ENCODE measurements at places on chromosomes 11 and 22.

DNA sequence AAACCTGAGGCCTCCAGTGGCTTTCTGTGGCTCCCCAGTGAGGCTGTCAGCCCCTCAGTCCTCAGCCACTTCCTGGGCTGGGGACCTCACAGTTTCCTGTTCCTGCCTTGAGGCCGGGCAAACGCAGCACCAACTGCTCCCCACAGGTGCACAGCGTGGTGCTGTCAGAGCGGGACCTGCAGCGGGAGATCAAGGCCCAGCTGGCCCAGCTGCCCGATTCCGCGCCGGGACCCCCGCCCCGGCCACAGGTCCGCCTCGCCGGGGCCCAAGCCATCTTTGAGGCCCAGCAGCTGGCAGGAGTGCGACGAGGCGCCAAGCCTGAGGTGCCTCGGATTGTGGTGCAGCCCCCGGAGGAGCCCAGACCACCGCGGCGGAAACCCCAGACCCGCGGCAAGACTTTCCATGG lies 5.4 kb downstream of the TBC1D10C start:
- DNase-seq: peak; percentile 67

DNA sequence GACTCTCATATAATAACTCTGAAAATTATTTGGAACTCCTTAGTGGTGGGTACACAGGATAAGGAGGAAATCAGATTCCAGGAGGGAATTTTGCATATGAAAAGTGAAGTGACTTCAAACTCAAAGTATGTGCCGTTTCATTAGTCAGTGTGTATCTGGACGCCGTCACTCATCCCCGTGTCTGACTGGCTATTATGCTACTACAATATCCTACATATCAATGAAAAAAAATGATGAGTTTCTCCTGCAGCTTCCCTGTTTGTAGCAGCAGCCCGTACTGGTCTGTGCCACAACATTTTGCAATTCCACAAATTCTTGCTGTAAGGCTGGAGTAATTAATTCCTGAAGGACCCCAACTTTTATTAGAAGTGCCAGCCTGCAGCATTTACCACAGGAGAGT lies 16.5 kb downstream of the WT1 start:
- DNase-seq: no peak

GRCh38 chr11:86889001-86889341 lies 66.2 kb downstream of the FZD4 start:
- DNase-seq: no peak

DNA sequence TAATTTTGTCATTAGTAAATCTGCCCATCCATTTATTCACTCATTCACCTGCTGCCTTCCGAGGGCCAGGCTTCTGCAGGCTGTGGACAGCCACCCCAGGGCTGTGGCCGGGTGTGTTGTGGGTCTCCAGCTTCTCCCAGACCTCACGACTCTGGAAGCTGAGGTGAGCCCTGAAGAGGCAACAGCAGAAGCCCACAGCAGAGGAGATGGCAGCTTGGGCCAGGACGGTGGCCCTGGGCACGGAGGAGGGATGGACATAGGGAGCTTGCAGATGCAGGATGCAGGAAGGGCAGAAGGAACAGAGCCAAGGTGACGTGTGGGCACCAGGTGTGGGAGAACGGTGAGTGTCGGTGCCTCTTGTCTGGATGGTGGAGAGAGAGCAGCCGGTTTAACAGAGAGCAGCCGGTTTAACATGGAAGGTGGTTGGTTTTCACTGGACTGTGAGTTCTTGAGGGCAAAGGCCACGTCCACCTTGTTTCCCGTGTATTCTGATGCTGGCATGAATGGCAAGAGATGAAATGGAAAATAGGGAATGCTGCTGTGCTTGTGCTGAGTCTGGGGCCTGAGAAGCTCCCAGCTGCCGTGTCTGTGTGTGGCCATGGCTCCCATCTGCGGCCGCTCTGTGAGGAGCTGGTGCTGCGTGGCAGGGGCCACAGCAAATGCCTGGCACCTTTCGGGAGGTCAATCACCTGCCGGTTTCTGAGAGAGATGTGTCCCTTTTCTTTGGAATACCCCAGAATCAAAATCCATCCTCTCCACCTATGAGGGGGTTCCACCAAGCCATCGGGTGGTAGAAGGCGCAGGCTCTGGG lies 669.9 kb downstream of the BRD1 start:
- no peak for DNase-seq

DNA sequence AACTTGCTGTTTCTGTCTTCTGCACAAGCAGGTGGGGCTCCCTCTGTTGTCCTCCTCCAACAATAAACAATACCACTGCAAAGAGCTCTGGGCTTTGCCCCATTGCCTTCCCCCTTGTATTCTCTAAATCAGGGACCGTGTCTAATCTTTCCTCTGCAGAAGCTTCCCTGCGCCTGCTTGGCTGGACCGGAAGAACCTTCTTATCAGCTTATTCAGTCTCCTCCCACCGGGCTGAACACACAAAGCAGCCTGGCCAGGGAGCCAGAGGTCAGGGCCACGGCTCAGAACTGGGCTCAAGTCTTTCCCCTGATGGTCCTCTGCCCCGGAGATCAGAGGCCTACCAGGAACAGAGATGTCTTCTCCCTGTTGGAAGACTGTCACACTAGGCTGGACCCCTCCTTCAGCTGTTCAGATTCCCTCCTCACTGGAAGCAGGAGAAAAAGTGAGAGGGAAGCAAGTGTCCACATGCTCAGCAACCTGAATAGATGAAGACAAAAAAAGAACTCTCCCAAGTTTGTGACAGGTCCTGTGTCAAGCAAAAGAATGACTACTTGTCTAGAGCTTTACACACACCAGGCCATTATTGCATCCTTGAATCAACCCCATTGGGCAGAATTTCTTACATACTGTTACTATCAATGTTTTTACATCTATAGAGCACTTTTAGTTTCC lies 63.7 kb downstream of the RAB30 start:
- DNase-seq: no peak

DNA sequence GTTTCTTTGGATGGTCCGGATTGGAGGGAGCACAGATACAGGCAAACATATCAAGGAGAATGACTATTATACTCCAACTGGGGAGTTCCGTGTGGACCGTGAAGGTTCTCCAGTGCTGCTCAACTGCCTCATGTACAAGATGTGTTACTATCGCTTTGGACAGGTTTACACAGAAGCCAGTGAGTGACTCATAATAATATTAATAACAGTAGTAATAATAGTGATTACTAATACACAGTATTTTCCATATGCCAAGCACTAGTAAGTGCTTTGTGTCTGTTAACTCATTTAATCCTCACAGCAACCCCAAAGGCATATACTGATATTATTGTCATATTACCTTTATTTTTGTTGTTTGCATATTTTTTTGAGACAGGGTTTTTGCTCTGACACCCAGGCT lies 6.6 kb upstream of the CHEK1 start:
- DNase-seq: no peak

DNA sequence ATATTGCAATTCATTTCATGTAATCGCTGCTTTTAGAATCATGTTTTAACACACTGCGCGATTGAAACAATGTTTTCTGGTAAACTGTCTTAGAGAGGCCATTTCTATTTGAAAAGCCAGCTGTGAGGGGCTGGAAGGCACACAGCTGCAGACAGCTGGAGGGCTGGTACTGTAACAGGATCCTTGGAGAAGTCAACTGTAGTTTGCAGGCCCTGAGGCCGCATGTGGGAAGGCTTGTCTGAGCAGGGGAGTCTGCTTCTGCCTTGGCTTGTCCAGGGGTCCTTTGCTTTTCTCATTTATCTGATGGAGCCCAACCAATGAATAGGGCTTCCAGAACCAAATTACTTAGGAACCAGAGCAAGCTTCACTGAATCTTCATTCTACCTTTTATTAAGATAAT lies 313.5 kb downstream of the BLID start:
- no peak for DNase-seq

GRCh38 chr22:27474711-27475547 lies 326.6 kb downstream of the MN1 start:
- DNase-seq: no peak

DNA sequence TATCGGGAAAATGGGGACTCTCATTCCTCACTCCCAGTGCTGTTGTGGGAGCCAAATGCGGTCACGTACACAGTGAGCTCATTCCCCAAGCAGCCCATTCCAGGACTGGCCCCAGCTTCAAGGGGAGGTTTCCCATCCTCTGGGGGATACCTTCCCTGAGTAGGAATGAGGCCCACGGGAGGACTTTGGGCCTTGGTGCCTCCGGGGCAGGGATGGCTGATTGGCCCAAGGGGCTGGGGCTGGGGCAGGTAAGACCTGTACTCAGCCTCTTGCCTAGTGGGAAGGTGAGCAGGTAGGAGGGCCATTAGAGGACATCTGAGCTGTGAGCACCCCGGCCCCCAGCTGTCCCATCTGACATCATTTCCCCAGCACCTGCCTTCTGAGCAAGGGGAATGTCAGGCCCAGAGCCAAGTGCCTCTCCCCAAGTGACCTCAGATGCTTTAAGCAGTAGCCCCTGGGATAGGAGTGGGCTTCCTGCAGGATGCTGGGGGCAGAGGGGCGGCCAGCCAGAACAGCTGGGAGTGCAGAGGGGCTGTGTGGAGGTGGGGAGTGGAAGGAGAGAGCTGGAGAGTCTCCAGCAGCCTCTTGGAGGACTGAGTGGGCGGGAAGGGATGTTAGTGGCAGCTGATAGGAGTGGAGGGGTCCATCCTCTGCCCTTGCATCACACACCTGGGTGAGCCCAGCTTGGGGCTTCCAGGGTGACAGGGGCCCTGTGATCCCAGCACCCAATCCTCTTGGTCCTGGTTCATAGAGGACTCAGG lies 58.4 kb downstream of the CD82 start:
- DNase-seq: no peak

DNA sequence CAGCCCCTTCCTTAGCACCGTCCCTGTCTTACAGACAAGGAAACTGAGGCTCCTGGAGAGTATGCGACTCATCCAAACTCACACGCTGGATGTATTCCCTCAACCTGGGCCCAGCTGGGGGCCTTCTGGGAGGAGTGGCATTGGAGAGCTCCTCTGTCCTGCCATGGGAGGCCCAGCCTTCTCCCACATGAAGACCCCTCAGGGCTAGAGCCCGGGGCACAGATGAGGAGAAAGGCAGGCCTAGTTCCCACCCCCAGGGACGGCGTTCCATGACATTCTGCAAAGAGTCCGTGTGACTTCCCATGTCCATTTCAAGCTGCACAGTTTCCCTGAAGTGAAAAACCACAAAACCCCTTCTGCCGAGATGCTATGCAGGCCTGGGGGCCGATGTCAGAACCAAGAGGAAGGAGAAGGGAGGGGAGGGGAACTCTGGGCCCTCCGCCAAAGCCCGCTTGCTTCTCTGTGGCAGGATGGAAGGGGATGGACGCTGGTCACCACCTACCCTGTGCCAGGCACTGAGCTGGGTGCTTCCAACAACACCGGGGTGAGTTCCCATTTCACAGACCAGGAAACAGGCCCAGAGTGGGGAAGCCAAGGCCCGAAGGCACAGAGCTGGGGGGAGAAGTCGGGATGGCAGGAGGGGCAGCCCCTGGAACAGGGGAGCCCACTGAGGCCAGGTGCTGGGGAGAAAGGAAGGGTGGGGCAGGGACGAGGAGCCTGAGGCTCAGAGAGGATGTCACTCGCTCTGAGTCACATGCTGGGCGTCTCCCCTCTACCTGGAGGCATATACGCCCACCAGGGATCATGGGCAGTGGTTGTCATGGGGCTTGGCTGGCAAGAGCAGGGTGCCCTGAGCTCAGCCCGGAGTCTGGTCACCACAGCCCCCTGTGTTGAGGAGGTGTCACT lies 15.7 kb downstream of the RAC2 start:
- DNase-seq: peak; percentile 49

GRCh38 chr11:44018829-44019228 lies 29.0 kb upstream of the ACCSL start:
- DNase-seq: no peak

DNA sequence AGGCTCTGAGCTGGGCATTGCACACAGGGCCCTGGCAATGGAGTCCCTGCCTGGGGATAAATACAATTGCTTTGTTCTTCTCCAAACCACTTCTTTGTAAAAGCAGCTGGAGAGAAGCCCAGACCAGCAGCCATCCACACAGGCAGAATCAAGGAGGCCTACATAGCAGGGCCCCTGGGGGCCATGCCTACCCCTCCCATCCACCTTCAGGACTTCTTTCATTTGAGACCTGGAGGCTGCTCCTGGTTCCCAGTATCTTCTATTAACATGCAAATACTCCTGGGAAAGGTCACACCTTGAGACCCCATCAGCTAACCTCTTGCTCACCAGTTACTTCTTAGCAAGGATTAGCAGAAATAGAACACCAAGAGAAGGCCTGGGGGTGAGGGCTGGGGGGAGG lies 511.1 kb downstream of the SOX6 start:
- no peak for DNase-seq

- no peak for DNase-seq
Measured at GRCh38 chr11:122253589-122254231, 137.7 kb upstream of the BLID start.

DNA sequence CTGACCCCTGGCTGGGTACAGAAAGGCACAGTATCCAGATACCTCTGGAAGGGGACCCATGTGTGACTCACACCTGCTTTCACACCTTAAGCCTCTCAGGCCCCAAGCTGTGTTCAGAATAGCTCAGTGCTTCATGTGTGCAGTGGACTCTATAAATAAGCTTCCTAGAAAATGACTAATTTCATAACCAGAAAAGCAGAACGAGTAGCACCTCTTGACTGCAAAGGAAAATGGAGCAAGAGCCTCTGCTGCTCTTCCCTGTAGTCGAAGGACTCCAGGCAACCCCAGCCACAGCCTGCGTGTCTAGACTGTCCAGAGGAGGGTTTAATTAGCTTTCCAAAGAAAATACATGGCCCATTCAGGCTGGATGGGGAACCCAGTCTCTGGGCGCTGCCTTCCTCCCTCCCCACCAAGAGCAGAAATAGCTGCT lies 23.1 kb downstream of the PTPN5 start:
- no peak for DNase-seq

DNA sequence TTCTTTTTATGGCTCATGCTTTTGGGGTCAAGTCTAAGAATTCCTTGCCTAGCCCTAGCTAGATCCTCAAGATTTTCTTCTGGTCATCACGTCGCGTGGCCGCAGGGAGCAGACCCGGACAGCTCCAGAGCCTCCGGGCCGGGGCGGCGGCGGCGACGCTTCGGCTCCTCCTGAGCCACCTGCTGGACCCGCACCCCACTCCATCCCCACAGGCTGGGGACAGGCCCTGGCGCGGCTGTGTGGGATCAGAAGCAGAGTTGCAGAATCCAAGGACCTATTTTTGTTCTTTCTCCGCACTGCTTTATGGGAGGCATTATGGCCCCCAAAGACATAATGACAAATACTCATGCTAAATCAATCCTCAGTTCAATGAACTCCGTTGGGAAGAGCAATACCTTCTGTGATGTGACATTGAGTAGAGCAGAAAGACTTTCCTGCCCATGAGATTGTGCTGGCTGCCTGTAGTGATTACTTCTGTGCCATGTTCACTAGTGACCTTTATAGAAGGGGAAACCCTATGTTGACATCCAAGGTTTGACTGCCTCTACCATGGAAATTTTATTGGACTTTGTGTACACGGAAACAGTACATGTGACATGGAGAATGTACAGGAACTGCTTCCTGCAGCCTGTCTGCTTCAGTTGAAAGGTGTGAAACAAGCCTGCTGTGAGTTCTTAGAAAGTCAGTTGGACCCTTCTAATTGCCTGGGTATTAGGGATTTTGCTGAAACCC lies 12.4 kb upstream of the SCARF2 start:
- DNase-seq: no peak

- no peak for DNase-seq
Measured at GRCh38 chr11:103904324-103904667, 132.1 kb upstream of the DDI1 start.

Measured in activated naive CD4-positive, alpha-beta T cell (primary cell).